ENCODE measurements at places on chromosomes 16 and 17.

GRCh38 chr16:28531777-28532744 is 6.7 kb downstream of the NUPR1 start:
- DNase-seq: no peak

DNA sequence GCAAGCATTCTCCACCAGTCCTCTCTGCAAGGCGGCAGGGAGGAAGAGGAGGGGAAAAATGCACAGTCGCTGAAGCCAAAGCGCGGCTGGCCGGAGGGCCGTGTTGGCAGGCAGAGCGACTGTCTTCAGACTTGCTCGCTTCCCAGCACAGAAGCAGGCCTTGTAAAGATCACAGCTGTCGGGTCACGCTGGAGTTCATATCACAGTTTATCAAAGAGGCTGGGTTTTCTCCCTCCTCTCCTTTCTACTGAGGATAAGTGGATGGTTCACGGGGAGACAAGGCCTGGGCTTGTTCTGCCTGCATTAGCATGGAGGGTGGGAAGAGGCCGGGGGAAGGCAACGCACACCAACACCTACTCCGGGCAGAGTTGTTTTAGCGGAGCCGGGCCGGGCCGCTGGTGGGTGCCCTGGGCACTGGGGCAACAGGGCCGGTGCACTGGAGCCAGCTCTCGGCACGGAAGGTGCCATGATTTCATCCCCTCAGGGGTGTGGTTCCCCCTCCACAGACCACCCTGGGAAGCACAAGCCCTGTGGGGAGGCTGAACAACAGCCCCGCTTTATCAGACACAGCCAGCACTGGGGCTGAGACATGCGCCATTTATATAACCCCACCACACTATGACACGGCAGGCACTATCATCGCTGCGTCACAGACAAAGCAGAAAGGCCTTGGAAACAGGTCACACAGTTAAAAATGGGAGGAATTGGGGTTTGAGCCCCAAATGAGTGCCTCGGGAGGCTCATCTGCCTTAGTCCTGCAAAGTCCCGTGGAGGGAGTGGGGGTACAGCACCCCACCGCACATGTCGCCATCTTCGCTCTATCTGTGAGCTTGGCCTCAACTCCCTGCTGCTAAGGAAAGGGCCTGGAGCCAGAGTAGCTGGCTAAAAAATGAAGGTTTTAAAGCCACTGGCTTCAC is 40.3 kb upstream of the MTSS2 start:
- no peak for DNase-seq

DNA sequence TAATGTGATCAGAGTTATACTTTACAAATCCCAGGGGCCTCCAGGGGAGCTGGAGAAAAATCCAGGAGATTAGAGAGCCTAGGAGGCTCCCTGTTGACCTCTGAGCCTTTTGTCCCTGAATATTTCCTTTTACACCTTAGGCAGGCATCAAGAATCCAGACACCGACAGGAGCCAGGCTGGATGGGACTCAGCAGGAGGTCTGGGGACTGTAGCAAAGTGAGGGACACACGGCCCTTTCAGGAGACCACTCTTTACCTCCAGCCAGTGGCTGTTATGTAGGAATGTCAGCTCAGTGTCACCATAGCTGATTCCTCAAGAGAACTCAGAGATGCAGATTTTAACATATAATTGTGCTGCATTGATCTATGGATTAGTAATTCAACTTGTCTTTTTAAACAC is 198.4 kb downstream of the SHISA9 start:
- DNase-seq: no peak

DNA sequence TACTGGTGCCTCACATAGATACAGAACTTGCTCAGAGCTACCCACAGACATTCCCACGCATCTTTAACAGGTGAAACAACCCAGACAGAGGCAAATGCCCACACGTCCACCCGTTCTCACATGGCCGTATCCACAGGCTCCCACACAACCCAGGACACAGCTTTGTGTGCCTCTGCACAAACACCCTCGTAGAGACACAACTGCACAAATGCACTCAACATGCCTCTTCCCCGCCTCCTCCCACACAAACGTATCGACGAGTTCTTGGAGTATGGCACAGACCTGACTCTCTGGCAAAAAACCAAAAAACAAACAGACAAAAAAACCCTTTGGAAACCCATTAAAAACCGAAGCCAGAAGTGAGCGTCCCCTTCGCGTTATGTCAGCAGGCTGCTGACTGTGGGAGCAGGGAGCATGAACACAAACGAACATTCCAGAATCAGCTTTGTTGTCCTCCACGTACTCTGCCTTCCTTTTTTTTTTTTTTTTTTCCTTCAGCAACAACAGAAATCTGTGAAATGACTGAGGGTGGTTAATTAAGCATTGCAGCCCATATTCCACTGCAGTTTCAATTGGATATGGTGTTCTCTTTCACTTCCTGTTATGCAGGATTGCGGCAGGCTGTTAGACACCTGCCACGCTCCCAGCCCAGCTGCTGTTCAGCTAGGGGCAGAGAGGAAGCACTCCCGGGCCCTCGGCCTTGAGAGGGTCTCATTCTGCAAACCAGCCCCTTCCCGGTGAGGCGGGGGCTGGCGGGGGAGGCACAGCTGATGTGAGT is 313.7 kb downstream of the MAF start:
- no peak for DNase-seq

DNA sequence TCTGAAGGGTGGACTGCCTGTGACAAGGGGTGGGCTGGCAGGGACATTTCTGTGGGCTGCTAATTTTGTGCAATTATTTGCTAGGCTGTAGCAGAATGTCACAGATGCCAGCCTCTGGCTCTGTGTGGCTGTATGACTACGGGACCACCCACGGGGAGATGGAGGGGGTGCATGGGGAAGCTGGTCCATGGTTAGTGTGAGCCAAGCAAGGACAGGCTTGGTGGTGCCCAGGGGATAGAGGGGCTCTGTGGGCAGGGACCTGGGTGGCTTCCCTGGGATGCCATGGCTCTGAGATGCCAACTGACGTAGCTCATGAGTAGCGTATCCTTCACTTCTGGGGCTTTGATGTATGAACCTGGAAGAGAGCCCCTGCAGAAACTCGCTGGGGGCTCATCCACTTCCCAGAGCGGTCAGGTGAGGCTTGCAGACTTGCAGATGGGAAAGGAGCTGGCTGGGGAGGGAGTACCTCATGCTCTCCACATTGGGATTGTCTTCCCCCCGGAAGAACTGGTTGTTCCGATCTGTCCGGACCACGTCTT is 87.2 kb downstream of the TBC1D16 start:
- no peak for DNase-seq

DNA sequence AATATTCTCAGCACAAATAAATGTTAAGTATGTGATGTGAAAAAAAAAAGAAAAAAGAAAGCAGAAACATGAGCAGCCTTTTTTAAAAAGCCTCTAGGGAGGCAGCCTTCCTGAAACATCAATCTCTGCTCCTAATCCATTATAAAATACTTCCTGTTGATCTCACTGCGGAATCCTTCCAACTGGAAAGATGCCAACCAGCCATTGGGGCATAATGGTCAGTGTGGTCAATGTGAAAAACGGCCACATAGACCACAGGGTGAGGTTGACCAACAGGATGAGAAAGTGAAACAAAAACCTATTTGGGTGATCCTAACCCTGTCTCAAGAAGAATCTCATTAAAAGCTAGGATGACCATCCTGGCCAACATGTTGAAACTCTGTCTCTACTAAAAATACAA is 26.1 kb upstream of the ABCA8 start:
- no peak for DNase-seq

GRCh38 chr16:74372369-74372768 is 3.7 kb upstream of the NPIPB15 start:
- DNase-seq: no peak

- DNase-seq: no peak
Observed at GRCh38 chr17:50117202-50118051, 12.5 kb downstream of the SAMD14 start.

- no peak for DNase-seq
Observed at GRCh38 chr17:19987897-19988296, 10.3 kb upstream of the AKAP10 start.

- no peak for DNase-seq
Observed at GRCh38 chr17:68853439-68853838, 101.8 kb downstream of the ABCA8 start.

GRCh38 chr17:48335858-48336500 is 94.0 kb downstream of the SKAP1 start:
- DNase-seq: no peak

- no peak for DNase-seq
Observed at GRCh38 chr16:83004868-83005652, 378.3 kb downstream of the CDH13 start.

GRCh38 chr16:23709536-23709935 is 3.5 kb downstream of the ERN2 start:
- DNase-seq: no peak

All from esophagus squamous epithelium (tissue), 5 donors.